Esophagus squamous epithelium (tissue), 5 donors: ENCODE measurements at places on chromosomes 6 and 20.

DNA sequence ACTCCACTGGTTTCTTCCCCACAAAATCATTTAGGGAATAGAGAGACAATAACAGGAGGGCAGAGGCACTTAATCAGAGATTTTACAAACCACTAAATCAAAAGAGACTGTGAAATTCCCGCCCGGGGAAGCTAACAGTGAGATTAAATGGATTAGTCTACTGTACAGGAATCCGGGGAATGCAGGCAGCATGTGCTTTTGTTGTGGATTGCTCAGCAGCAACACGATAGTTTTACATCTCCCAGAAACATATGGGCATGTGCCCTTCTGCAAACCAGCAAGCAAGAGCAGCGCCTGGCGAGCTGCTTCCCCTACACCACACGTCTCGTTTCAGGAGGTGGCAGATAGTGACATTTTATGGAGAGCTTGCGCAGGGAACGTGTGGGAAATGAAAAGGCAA lies 382.3 kb downstream of the CD83 start:
- H3K4me3 ChIP-seq: no peak overlapping the region
- H3K36me3 ChIP-seq: no peaks in the 10 kb centered on the region
- no peak overlapping the region for H3K27ac ChIP-seq
- no peaks in the 10 kb centered on the region for H3K27me3 ChIP-seq
- DNase-seq: no peak

GRCh38 chr6:15170126-15170525 lies 75.7 kb upstream of the JARID2 start:
- no peak overlapping the region for H3K4me3 ChIP-seq
- no peaks in the 10 kb centered on the region for H3K36me3 ChIP-seq
- no peak for DNase-seq
- H3K27me3 ChIP-seq: no peaks in the 10 kb centered on the region
- H3K4me1 ChIP-seq: no peaks in the 10 kb centered on the region
- no peak overlapping the region for H3K27ac ChIP-seq

DNA sequence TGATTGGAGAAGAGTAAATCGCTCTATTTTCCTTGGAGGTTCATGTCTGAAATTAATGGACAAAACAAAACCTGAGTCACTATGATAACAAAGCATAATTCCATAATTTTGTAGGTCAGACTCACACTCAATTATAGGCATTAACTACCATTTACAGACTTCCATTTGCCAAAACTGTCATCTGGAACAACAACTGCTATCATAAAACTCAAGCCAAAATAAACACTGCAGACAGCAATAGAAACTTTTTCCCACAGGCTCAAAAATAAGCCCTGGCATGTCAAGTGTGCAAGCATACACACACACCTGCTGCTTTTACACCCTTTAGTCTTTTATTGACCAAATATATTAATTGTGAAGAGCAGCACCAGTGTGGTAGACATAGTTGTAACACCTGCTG lies 7.1 kb downstream of the MRPS10 start:
- H3K4me1 ChIP-seq: peaks cover 52% of the 10 kb centered on the region
- H3K27ac ChIP-seq: no peak overlapping the region
- no peak for DNase-seq
- H3K4me3 ChIP-seq: no peak overlapping the region
- peaks cover 21% of the 10 kb centered on the region for H3K36me3 ChIP-seq

DNA sequence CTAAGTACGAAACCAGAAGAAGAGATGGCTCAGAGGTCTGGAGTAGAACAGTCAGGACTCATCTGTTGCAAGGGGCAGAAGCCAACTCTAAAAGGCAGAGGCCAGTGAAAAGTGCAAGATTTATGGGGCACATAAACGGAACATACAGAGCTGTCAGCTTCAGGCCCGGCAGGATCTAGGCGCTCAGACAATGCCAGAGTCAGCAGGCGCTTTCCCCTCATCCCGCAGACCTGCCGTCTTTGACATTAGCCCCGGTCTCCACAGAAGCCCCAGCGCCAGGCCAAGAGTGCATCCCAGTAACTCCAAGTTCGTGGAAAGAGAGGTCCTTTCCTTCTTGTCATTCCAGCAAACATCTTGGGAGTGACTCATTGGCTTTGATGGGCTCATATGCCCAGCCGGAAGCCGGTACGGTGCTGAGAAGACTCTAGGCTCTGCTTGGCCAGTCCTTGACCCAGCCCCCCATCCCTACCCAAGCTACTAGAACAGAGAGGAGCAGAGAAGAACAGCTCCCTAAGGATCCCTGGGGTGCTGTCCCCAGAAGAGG lies 260.9 kb downstream of the TAF4 start:
- H3K27me3 ChIP-seq: peaks cover 82% of the 10 kb centered on the region
- no peak overlapping the region for H3K4me3 ChIP-seq
- peaks cover 5% of the 10 kb centered on the region for H3K4me1 ChIP-seq
- no peaks in the 10 kb centered on the region for H3K36me3 ChIP-seq

GRCh38 chr6:127216810-127217789 lies 49.6 kb upstream of the RNF146 start:
- H3K27ac ChIP-seq: no peak overlapping the region
- no peak for DNase-seq
- H3K27me3 ChIP-seq: no peaks in the 10 kb centered on the region

DNA sequence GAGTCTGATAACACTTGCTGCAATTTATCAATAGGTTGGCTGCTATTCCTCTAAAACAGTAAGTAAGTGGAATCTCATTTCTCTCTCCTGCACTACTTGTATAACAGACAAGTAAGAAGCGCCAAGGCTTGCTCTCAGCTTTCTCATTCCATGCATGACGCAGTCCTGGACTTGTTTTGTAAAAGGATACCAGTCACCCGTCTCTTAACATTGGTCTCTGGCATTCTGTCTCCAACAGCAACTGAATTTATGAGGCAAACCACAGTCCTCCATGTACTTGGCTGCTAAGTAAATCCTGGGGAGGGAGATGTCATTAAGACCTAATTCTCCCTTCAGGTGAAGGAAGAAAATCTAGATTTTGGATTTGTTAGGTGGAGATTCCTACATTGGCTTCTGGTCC lies 115.4 kb downstream of the OPN5 start:
- DNase-seq: no peak
- no peaks in the 10 kb centered on the region for H3K4me1 ChIP-seq
- H3K4me3 ChIP-seq: no peak overlapping the region
- no peaks in the 10 kb centered on the region for H3K36me3 ChIP-seq

DNA sequence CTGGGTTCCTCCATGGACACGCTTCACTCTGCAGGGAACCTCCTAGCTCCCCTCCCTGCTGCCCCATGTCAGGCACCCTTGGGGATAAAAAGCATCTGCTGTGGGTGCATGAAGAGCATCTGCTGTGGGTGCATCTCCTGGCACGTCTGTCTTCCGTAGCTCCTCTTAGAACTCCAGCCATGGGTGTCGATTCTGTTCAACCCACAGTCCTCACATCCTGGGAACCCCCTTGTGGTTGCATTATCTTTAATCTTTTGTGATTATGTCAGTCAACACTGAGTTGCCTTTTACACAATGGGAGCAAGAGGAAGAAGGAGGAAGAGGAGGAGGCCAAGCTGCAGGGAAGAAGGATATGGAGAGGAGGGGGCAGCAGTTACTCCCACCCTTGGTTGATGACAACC lies 24.1 kb upstream of the CCR6 start:
- H3K27me3 ChIP-seq: no peaks in the 10 kb centered on the region
- H3K27ac ChIP-seq: no peak overlapping the region
- no peaks in the 10 kb centered on the region for H3K36me3 ChIP-seq
- H3K4me3 ChIP-seq: no peak overlapping the region

- H3K4me3 ChIP-seq: peak overlapping the region; percentile 86
- no peaks in the 10 kb centered on the region for H3K27me3 ChIP-seq
- H3K36me3 ChIP-seq: no peaks in the 10 kb centered on the region
- H3K27ac ChIP-seq: peak overlapping the region; percentile 93
- peak; percentile 12 for DNase-seq
- peaks cover 35% of the 10 kb centered on the region for H3K4me1 ChIP-seq
These were observed 710 bp downstream of the BTBD9 start for GRCh38 chr6:38638941-38639497.

- H3K27me3 ChIP-seq: no peaks in the 10 kb centered on the region
These were observed 761.2 kb downstream of the TENT5A start for GRCh38 chr6:80991316-80991715.

DNA sequence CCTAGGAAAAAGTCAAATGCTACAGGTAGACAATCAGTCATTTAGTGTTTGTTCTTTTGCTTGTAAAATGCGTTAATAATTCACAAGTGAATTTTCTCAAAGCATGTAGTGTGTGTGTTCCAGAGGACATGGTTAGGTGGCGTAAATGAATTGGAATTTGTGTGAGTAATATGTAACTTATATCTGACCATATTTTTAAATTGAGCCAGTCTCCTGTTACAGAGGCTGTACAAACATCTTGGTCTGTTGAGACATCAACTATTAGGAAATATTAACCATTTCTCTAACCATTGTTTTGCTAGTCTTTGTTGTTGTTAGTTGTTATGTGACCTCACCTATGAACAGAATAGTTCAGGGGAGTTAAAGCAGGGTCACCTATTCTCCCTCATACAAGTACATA lies 22.7 kb downstream of the MCM8 start:
- peaks cover 63% of the 10 kb centered on the region for H3K36me3 ChIP-seq
- no peak overlapping the region for H3K4me3 ChIP-seq
- no peak for DNase-seq
- no peaks in the 10 kb centered on the region for H3K27me3 ChIP-seq

- H3K27ac ChIP-seq: no peak overlapping the region
- no peaks in the 10 kb centered on the region for H3K36me3 ChIP-seq
- no peak overlapping the region for H3K4me3 ChIP-seq
- H3K27me3 ChIP-seq: no peaks in the 10 kb centered on the region
- no peaks in the 10 kb centered on the region for H3K4me1 ChIP-seq
- no peak for DNase-seq
These were observed 54.3 kb upstream of the APCDD1L start for GRCh38 chr20:58569241-58570125.

DNA sequence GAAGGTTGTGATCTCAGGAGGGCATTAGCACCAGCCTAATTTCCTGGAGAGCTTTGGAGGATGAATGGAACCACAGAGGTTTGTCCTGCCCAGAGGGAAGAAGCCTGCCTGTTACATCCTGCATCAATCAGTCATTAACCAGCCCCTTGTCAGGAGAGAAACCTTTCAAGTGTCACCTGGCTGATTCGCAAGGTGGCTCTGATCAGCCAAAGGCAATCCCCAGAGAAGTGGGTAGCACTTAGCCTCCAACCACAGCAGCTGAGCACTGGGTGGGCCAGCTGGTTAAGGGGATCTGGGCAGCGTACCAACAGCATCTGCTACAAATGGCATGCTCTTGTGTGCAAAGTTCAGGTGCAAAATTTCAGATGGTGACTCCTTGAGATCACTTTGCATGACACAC lies 26.9 kb downstream of the ANKEF1 start:
- no peak for DNase-seq
- peaks cover 7% of the 10 kb centered on the region for H3K36me3 ChIP-seq
- H3K27ac ChIP-seq: no peak overlapping the region
- H3K4me1 ChIP-seq: no peaks in the 10 kb centered on the region
- no peak overlapping the region for H3K4me3 ChIP-seq

- peak overlapping the region; percentile 30 for H3K4me3 ChIP-seq
- no peak overlapping the region for H3K27ac ChIP-seq
- no peaks in the 10 kb centered on the region for H3K36me3 ChIP-seq
These were observed 28.0 kb upstream of the SYNJ2 start for GRCh38 chr6:157953580-157954091.

DNA sequence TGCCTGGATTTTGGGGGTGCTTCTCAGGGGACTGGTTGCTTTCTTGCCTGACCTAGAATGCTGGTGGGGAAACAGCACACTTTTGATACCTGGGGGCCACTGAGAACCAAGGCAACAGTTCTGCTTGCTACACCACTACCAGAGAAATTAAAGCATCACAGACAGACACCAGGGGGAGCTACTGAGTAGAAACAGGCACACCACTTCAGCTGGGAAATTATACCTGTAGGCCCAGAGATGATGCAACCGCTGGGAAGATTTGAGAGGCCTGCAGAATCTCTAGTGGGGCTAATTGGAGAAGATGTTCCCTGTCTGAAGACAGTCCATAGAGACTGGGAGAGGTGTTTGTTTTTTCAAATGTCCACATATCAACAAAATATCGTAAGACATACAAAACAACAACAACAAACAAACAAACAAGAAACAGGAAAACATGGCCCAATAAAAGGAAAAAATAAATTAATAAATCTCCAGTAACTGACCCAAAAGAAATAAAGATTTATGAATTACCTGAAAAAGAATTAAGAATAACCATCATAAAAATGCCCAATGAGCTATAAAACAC lies 129.4 kb upstream of the RIN2 start:
- H3K27ac ChIP-seq: no peak overlapping the region
- H3K4me1 ChIP-seq: no peaks in the 10 kb centered on the region
- DNase-seq: no peak
- no peak overlapping the region for H3K4me3 ChIP-seq

- peak overlapping the region; percentile 57 for H3K27ac ChIP-seq
- no peaks in the 10 kb centered on the region for H3K27me3 ChIP-seq
- no peak for DNase-seq
- no peak overlapping the region for H3K4me3 ChIP-seq
These were observed 36.5 kb downstream of the SYTL3 start for GRCh38 chr6:158686311-158686710.

- no peaks in the 10 kb centered on the region for H3K4me1 ChIP-seq
- H3K27ac ChIP-seq: no peak overlapping the region
- H3K36me3 ChIP-seq: no peaks in the 10 kb centered on the region
- H3K27me3 ChIP-seq: no peaks in the 10 kb centered on the region
These were observed 46.1 kb downstream of the FAM50B start for GRCh38 chr6:3895312-3895653.

DNA sequence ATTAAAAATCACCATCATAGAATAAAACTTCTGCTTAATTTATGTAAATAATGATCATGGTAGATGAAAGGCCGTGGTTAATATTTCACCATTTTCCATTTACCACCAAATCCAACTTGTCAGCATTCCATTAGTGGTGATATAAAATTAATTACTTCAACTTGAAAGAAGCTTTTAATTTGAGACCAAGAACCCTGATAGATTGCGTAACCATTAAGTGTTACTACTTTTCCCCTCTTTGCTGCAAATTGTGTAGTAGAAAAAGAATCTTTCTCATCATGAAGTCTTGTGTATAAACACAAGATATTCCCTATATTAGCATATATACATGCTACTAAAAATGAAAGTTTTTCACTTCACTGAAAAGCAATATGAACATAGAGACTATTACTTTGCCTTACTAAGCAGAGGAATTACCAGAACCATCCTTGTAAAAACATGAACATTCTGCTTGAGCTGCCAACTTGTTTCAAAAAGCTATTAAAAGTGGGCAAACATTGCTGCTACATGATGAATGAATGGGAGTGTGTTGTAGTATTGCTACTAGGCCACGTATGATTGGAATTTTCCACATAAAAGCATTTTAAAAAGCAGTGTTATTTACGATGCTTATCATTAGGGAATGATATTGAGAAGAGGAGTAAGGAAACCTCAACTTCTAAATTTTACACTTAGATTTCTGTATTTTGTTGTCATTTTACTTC lies 35.0 kb downstream of the STX11 start:
- H3K36me3 ChIP-seq: peaks cover 4% of the 10 kb centered on the region
- peaks cover under 1% of the 10 kb centered on the region for H3K4me1 ChIP-seq
- H3K27me3 ChIP-seq: no peaks in the 10 kb centered on the region
- no peak overlapping the region for H3K27ac ChIP-seq
- H3K4me3 ChIP-seq: no peak overlapping the region

- H3K4me3 ChIP-seq: no peak overlapping the region
- no peaks in the 10 kb centered on the region for H3K27me3 ChIP-seq
- H3K4me1 ChIP-seq: no peaks in the 10 kb centered on the region
- H3K27ac ChIP-seq: no peak overlapping the region
- DNase-seq: no peak
These were observed 119.2 kb upstream of the INSM1 start for GRCh38 chr20:20248620-20249200.
